ENCODE measurements at places on chromosomes 7 and 10.

DNA sequence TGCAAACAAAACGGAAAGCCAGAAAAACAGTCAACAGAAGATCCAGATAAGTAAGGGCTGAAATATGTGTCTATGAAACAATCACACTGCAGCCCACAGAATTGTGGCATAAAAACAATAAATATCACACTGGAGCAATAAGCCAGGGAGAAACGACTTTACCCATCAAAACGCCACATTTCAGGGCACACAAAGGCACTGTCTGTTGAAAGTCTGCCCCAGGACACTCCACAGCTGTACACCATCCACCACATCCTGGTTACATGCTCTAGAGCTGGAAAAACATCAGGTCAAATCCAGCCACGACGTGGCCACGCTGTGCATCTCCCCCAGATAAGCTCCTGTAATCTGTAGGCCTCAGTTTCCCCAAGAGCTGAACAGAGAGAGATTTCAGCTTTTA lies 88.7 kb downstream of the COBL start:
- no peak for DNase-seq

DNA sequence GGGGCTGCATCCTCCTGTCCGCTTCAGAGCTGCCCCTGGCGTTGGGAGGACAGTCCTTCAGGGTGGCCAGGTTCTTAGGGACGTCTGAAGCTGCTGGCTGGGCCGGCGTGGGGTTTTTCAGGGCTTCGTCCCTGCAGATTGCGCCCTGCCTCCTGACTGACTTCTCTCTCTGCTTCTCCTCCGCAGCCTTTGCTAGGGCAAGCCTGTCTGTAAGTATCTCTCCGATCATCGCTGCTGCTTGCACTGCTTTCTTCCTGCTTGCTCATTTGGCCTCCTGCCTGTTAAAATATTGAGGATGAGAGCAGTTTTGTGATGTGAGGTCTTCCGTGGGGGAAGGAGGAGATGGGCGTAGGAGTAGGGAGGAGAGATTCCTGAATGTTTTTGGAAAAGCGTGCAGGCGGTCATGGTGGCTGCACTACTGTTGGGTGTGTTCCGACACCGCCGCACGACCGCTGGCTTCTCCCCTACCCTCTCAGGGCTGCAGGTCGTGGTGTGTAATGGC lies 25.3 kb downstream of the PFKFB3 start:
- no peak for DNase-seq

DNA sequence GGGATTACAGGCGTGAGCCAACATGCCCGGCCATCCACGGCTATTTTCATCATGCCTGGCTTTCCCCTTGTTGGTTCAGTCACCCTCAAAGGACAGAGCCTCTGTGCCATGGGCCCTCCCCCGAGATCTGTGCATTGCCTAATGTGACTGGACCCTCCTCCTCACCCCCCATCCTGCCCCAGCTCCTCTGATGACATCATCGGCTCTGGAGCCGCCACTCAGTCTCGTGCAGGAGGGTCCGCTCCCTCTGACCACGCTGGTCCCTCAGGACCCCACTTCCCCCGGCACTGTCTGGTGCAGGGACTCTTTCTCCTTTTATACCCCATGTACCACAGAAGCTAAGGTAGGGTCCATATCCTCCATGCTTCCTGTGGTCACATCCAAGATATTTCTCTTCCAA lies 33.2 kb upstream of the BAIAP2L1 start:
- no peak for DNase-seq

DNA sequence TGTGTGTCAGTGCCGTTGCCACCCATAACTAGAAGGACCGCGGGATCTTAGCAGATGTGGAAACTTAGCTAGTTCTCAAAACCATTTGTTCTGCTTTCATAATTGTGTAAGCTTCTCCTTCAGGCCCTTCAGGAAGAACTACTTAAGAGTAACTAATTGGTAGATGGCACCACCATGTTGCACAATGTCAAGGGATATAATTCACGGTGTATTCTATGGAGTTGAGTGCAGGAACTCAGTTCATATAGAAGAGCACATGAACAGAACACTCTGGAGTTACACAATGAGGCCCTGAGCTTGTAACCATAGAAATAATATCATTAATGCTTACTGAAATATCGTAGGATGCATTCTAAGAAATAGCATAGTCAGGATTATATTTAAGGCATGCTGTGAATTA lies 126.5 kb upstream of the GAD2 start:
- no peak for DNase-seq

DNA sequence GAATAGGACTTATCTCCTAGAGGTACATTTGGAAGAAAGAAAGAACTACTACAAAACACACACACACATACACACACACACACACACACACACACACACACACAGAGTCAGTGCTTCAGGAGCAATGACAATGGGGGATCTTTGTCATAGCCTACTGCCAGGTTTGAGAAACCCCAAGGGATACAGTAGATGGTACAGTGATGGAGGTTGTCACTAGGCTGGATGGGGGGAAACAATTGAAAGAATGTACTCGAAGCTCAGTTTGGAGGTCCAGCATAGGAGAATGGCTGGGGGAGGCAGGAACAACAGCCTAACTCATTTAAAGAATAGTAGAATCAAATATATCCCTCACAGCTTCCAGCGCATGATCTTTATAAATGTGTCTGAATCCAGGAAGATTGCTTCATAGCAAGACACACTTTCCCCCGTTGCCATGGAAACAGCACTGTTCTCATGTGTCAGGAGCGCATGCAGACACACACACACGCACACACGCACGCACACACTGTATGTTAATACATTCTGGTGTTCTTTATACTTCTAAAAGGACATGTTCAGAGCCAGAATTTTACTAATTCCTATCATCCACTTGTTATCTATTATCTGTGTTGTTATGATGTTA lies 32.6 kb upstream of the ZNRF2 start:
- no peak for DNase-seq

DNA sequence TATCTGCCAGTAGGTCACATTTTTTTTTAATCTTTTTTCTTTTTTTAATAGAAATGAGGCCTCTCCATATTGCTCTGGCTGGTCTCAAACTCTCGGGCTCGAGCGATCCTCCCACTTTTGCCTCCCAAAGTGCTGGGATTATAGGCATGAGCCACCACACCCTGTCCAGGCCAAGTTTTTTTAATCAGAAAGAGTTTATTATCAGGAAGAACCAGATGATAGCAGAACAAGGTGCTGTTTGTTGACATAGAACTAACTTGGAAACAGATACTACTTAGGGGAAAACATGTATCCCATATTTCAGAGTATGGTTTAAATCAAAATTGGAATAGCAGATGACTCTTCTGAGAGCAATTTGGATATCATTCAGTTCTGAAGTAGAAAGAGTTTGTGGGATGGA lies 118.6 kb downstream of the NRF1 start:
- DNase-seq = no peak

DNA sequence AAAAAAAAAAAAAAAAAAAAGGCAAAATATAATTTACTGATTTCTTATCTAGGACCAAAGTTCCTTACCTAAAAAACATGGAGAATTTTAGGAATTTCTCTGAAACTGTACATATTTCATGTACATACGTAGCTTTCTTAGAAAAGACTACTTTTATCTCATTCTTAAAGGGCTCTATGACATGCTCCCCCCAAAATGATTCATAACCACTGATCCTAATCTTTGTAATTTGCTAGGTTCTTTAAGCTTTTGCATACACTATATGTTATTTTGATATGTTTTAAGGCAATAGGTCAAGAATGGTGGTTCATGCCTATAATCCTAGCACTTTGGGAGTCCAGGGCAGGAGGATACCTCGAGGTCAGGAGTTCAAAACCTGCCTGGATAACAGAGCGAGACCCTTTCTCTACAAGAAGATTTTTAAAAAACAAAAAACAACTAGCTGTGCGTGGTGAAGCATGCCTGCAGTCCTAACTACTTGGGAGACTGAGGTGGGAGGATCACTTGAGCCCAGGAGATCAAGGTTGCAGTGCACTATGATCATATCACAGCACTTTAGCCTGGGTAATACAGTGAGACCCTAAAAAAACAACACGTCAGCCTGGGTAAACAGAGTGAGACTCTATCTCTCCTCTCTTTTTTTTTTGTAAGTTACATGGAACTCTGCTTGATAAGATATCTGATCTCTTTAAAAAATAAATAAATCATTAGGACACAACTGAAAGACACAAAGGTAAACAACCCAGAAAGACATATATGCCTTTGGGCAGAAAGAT lies 54.8 kb downstream of the ATAD1 start:
- no peak for DNase-seq

- no peak for DNase-seq
Observed at GRCh38 chr7:31692451-31692850, 5.4 kb downstream of the PPP1R17 start.

GRCh38 chr7:69217516-69218350 lies 380.5 kb upstream of the AUTS2 start:
- DNase-seq = no peak

GRCh38 chr7:151571471-151571870 lies 51.8 kb upstream of the RHEB start:
- DNase-seq = no peak

- DNase-seq = no peak
Observed at GRCh38 chr10:4018054-4018511, 233.1 kb upstream of the KLF6 start.

DNA sequence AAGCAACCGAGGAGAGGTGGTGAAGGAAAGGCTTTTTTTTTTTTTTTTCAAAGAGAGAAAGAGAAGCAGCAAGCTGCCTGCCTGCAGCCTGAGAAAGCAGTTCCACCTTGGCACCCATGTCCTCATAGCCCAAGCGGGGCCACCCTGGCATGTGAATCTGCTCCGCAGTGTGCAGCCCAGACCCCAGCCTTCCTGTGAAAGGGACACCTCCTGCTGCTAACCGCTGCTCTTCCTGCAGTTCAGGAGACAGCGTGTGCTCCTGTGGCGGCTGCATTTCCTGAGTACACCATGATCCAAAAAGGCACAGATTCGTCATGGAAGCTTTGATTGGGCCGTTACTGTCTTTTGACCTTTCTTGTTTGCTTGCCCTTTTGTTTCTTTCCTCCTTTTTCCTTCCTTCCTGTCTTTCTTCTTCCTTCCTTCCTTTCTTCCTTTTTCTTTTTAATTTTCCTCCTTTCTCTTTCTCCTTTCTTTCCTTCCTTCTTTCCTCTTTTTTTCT lies 38.1 kb downstream of the IKZF1 start:
- no peak for DNase-seq

DNA sequence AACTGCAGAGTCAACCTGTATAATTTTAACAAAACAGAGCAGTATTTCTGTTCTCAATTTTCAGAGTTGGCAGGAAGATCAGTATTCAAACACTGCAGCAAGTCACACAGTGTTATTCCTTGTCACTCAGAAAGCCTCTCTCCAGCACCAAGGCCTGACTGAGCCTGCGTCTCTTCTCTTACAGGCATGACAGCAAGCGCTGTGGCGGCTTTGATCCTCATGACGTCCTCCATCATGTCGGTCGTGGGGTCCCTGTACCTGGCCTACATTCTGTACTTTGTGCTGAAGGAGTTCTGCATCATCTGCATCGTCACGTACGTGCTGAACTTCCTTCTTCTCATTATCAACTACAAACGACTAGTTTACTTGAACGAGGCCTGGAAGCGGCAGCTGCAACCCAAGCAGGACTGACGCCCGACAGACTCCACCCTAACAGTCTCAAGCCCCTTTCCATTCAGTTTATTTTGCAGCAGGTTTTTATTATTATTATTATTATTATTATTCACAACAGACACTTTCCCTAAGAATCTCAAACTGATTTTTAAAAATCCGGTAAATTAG lies 28.0 kb downstream of the GUSB start:
- no peak for DNase-seq

DNA sequence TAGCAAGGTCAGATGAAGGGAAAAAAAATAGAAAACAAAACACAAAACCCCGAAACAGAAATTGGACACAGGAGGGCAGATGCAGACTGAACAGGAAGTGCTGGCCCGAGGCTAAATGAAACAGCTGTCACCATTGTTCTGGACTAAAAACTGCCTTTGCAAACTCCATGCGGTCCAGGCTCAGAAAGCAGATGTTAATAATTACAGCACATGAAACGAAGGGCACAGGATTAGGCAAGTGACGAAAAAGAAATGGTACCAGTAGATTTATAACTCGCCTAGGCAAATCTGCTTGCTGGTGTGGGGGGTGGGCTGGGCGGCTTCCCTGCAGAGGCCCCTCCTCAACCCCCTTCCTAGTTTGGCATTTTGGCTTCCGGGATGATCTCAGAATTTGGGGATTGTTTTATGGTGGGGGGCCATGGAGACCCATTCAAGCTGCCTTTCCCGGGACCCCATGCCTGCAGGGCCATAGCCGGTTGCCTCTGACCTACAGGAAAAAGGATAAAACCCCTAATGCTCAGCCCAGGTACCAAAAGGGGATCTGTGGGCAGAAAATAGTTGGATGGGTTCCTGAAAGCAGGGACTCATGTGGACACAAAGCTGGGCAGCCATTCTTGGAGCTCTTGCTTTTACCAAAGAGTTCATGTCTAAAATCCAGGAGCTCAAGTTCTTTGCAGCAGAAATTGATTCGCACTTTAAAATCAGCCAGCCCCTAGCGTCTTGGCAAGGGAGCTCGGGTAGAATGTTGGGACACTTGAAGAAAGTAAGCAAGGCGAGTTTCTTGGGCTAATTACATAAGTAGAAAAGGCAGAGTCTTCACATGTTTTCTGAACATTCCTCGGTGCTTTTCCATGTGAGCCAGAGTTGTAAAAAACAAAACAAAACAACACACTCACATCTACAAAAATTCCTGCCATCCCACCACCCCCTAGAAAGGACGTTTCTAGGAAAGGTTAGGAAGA lies 39.0 kb upstream of the EMX2 start:
- no peak for DNase-seq

DNA sequence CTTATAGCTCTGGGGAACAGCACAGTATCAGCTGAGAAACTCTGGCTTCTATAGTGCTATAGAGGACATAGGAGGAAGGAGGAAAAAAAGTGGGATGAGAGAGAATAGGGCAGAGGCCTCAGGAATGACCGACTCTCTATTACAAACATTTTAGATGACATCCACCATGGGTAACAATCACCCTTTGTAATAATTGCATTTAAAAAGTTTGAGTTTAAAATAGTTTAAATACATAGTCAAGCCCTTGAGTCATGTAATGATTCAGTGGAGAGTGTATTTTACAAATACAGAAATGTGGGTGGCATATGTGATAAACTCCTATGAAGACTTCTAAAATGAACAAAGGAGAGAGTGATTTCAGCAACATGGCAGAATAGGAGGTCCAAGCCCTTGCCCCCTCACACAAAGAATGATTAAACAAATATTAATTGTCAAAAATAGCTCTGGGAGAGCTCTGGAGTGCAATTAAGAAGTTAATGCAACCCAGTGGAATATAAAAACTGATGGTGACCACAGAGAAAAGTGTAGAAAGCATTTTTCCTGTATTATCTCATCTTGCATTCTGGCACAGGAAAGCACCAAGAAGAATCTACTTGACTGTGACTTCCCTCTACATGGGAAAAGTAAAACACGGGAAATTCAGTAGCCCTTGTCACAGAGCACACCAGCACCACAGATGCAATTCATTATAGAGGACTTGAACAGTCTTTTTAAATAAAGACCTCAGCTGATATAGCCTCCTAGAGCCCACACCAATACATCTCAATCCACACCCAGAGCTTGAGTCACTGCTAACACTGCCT lies 569.0 kb upstream of the SORCS1 start:
- no peak for DNase-seq

DNA sequence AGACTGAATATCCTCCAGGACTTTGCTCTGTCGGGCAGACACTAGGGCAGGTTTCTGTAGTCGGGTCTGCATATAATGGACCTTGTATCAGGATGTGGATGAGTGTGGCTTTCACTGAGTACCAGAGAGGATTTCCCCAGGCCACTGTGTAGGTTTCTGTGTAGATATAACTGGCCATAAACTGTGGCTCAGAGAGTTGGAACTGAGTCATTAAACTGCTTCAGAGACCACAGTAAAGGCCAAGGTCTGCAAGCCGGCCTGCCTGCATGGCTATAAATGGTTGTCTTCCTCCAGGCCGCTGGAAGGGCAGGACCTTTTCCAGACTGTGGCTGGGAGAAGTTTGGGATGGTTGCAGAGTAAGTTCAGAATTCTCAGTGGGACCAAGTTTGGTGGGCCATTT lies 16.9 kb downstream of the ZNF92 start:
- no peak for DNase-seq

All from stimulated activated CD8-positive, alpha-beta memory T cell treated with anti-CD3 and anti-CD28 coated beads, Interleukin-7, amount 100 ng/mL, for 1 hour (primary cell).